ENCODE measurements at places on chromosomes 3 and 15.

DNA sequence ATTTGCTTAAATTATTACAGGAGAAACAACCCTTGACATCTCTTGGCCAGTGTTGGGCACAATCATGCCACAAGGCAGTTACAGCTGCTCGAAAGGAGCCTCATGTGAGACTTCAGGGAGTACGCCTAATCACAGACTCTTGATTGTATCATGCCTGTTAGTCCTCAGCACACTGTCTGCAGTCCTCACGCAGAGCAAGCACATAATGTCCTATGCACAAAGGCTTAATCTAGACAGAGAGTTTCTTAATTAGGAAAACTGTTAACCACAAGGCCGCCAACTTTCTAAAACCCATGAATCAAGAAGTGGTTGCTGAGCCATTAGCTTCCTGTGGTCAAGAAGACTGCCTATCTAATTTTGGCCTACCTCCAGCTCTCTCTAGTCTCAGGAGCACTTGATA is 172.0 kb downstream of the UNC13C start:
- DNase-seq: no peak

DNA sequence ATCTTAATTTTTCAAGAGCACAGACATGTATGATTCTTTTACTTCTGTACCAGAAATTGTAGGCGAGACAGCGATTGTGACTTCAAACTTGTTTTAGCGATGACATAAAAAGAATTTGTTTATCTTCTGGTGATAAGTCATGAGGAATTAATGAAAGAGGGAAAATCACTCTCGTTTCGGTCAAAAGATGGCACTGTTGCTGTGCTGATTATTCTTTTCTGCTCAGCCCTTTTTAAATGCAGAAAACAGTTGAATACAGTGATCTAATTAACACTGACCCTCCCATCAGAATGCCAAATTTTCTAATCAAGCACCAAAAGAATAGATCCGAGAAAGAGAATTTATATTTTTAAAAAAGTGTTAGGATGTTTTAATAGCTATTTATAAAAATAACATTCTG is 52.6 kb downstream of the NSUN3 start:
- DNase-seq: no peak

- DNase-seq: no peak
Observed at GRCh38 chr3:194300382-194300758, 50.8 kb downstream of the CPN2 start.

GRCh38 chr3:188272481-188273372 is 118.8 kb downstream of the LPP start:
- no peak for DNase-seq

GRCh38 chr3:81425198-81425868 is 336.1 kb downstream of the GBE1 start:
- no peak for DNase-seq

DNA sequence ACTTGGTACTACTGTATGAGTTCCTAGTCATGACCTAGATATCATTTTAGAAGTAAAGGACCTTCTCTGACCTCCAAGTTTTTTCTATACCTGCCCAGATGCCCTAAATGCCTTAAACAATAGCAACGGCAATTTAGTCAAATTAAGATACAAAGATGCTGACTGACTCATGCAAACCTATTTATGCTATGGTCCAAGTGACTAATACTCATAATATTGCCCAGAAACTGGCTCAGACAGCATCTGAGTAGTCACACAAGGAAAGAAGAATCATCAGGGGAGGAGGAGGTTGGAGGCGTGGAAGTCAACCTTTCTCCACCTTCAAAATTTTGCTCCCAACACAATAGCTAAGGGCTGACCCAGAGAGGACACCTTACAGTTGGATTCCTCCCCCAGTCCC is 6.8 kb downstream of the FYCO1 start:
- DNase-seq: no peak

DNA sequence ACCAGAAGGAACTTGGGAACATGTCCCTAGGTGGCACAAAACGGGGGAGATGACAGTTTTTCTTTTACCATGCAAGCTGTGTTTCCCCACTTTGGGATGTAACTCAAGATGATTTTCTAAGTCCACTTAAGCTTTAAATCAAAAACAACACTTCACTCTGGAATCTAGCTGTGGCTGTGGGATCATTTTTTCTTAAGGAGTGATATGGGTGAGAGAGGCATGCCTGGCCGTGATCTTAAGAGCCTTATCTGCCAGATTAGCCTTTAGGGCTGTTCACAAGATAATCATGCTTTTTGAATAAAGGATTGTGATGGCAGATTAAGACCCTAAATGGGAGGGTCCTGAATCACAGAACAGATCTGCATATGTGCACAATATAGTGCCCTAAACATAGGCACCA is 384.8 kb upstream of the SEMA6D start:
- no peak for DNase-seq

GRCh38 chr15:62119874-62120273 is 45.2 kb downstream of the C2CD4B start:
- DNase-seq: no peak

DNA sequence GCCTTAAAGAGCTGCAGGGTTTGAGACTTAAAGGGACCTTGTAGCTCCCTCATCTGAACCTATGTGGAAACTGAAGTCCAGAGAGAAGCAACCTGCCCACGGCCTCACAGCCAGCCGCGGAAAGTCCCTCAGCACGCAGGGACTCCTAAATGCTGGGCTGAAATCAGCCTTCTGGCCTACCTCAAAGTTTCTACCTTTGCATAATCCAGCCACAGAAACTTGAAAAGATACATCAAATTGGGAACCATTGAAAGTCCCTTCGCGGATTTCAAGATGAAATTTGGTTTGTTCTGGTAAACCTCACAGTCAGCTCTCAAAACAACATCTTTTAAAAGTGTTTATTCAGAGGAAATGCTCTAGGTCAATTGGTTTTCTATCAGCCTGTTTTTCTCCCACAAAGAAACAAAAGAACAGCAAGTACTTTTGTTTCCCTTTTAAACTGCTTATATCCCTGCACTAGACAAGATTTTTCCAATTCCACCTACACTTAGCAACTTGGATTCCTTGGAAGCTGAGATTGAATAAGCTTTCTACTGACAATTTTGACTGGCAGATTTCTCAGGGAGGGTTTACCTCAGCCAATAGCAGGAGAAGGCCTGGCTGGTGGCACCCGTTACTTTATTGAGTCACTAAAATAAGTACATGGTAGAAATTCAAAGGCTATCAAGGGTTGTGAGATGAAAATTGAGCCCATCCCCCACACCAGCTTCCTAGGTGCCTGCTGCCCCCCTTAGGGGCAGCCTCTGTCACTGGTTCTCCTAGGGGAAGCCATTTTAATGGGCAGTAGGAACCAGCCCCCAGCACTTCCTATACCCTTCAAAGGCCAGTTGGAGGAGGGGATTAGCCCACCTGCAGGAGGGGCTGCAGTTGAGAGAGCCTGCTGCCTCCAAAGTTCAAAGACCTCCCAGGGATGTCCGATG is 171.2 kb downstream of the ADAMTS17 start:
- peak; percentile 2 for DNase-seq

GRCh38 chr3:66477856-66478255 is 23.0 kb downstream of the LRIG1 start:
- DNase-seq: peak; percentile 62

DNA sequence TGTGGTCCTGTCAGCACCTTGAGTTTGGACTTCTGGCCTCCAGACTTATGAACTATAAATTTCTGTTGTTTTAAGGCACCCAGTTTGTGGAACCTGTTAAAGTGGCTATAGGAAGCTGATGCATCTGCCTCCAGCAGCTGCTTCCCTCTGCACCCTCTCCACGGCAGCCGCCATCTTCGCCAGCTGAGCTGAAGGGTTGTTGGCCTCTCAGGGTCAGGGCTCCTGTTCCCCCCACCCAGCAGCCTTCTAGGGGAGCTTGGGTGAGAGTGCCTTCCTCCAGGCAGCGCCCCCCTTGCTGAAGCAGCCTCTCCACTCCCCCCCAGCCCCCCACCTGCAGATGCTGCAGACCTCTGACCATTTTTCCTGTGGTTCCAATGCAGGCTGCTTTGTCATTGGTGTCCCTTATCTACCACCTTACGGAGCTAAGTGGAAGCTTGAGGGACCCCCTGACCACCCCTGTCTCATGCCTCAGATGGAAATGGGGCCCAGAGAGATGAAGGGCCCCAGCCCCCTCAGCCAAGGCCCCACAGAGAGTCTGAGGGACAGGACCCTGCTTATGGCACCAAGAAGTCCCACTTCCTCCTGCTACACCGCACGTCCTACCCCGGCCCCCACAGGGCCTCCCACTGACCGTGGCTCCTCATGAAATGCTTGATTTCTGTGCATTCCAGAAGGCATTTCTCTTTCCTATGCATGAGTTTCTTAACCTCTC is 61.4 kb upstream of the TLE3 start:
- DNase-seq: no peak

- DNase-seq: no peak
Observed at GRCh38 chr3:36418296-36418695, 38.0 kb downstream of the STAC start.

DNA sequence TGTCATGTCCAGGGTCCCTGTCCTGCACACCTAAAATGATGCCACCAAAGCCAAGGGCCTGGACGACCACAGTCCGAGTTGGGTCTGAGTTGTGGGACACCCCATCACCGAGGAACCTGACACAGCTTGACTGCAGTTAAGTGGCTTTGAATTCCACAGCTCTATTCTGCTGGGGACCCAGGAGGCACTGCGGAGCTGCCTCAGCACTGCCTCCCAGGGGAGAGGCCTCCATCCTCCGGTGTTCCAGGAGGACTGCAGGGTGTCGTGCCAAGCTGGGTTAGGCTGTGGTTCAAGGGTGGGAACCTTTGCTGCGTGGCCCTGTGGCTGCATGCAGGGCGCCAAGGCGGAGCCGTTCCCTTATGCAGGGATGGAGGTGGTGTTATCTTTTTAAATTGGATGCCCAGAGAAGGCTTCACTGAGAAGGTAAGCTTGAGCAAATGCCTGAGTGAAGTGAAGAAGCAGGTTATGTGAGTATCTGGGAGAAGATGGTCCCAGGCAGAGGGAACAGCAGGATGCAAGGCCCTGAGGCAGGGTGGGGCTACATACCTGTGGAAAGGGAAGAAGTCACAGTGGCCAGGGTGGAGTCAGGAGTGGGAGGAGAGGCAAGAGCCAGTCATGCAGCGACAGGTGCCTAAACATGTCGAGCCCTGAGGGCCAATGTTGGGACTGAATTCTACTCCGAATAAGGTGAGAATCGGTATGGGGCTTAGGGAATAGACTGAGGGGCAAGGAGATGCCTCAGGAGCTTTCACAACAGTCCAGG is 144.8 kb downstream of the TPRA1 start:
- no peak for DNase-seq

DNA sequence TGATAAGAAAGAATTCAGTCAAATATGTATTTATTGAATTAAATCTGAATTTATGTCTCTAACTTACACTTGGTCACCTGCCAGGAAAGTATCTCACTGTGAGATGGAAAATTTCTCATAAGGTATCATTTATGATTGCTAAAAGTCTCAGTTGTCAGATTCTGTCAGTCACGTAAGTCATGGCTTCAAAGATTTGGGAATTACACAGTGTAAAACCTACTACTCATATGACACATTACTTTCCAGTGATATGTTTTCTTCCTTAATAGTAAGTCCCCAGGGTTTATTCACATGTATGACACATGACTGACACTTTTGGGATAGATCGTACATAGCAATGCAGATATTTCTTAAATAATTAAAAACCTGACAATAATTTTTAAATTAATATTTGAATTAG is 792.2 kb downstream of the PLOD2 start:
- DNase-seq: no peak

DNA sequence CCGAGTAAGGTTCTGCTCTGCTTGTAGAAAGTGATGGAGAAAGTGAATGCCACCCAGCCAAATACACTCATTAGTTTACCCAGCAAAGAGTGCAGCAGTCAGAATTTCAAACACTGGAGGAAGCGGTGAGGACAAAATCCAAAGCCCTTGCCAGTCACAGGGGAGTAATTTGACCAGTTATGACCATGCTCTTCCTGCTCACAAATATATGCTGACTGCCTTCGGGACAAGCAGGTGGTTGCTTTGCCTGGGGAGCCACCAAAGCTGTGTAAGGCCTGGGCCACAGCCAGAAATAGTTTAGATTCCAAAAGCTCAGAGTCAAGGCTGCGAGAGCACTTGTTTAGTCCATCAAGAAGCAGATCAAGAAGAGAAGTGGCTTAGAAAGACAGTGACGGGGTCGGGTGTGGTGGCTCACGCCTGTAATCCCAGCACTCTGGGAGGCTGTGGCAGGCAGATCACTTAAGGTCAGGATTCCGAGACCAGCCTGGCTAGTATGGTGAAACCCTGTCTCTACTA is 51.0 kb upstream of the ATP13A3 start:
- no peak for DNase-seq

DNA sequence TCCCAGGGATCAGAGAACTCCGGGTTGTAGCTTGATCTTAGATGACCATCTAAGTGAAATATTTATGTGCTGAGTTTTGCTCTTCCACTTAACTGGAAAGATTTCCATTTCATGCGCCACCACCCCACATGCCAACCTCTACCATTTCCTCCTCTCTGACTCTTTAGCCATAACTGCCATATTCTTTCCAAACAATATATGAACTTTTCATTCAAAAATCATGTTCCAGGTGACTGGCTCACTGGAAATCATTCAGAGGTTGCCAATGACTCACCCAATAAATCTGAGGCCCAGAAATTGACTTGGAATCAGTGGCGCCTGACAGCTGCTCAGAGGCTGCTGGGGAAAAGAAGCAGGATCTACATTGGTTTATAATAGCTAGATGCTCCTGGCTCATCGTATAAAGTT is 31.6 kb upstream of the FAM174B start:
- no peak for DNase-seq

- no peak for DNase-seq
Observed at GRCh38 chr3:67644827-67645226, 9.6 kb downstream of the SUCLG2 start.

DNA sequence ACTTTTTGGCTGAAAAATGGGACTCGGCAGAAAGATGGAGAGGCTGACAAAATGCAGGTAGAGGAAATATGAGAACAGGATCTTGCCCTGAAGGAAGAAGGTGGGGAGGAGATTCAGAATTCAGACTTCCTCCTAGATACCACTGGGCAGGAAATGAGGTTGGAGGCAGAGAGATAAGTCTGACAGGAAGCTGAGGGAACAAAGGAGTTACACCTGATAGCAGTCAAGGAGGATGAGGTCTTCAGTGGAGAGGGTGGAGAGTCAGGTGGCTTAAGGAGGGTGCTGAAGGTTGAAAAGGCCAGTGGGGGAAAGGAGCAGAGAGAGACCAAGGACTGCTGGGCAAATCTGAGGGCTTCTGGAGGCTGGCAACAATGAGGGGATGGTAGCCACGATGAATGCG is 56.8 kb downstream of the CCR4 start:
- no peak for DNase-seq

Data from small intestine (tissue), 16 donors.